ENCODE measurements at places on chromosomes 6 and 20.

GRCh38 chr6:38415231-38416005 lies 224.3 kb downstream of the BTBD9 start:
- DNase-seq: no peak

DNA sequence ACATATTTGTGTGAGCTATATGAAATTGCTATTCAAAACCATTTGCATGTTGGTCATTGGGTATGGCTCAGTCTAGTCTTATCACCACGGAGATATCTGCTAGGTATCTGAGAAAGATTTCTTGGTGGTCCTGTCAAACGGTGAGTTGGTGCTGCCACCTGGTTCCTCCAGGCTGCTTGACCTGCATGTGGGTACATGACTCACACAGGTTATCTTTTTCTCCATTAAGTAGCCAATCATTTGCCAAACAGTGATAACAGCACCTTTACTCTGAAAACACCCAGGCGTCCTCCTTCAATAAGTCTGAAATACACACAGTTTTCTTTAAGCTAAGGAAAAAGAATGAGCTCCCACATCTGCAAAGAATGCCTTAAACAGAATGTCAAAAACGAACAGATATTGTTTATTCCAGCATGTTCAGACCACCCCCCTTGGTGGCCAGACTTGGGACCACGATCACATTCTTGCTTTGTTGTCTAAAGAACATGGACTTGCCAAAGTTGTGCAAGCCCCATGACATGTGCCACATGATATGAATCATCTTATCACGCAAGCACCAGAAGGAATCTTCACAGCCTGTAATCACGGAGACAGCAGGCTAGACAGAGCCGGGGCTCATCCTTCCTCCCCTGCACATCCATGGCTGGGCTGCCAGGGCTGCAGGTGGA lies 200.7 kb upstream of the THBS2 start:
- no peak for DNase-seq

- DNase-seq: no peak
Measured at GRCh38 chr20:4871486-4871885, 129.8 kb downstream of the SLC23A2 start.

GRCh38 chr6:133947302-133947900 lies 5.6 kb upstream of the TBPL1 start:
- no peak for DNase-seq

DNA sequence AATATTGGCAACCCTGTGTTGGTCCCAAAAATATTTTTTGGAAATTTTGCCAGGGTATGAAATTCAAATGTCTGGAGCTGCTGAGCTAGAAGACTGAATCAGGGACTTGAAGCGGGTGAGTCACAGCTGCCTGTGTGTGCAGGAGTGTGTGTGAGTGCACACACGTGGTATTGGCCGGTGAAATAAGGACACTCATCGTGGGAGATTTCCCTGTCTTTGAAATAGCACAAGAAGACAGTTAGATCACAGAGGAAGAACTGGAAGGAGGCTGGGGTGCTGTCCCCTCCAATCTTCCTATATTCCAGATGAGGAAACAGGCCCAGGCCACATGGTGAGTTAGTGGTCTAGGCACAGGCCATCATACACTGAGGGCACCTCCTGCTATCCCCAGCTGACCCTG lies 123.8 kb upstream of the MLN start:
- DNase-seq: no peak

DNA sequence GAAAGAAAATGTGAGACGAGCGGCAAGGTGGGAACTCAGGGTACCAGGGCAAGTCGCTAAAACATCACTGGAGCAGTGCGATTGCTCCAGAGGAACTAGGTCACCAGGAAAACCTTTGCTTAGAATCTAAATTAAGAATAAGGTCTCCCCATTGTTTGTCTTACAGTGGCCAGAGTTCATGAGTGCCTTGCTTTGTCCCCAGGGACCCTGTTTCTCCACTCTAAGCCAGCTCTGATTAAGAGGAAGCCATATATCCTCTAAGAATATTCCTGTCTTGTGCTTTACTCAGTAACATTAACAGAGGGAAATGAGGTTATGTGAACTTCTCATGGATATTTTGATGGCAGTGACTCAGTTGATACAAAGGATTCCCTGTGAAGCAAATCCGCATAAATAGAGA lies 305.8 kb downstream of the CD83 start:
- no peak for DNase-seq

- no peak for DNase-seq
Measured at GRCh38 chr20:51995551-51995951, 193.2 kb upstream of the SALL4 start.

DNA sequence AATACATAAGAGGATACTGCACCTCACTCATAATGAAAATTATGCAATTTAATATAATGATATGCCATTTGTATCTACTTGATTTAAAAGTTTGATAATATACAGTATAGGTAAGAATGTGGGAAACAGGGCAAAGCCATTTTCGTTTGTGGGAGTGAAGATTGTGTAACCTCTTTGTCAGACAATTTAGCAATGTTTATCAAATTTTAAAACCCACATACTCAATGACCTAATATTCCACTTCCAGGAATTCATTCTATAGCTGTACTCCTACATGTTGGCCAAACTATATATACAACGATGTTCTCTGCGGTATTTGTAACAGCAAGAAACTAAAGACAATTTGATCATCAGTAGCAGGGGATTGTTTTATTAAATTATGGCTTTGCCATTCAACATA lies 17.8 kb upstream of the FKBP5 start:
- no peak for DNase-seq

- no peak for DNase-seq
Measured at GRCh38 chr6:133608620-133609019, 280.3 kb upstream of the TCF21 start.

DNA sequence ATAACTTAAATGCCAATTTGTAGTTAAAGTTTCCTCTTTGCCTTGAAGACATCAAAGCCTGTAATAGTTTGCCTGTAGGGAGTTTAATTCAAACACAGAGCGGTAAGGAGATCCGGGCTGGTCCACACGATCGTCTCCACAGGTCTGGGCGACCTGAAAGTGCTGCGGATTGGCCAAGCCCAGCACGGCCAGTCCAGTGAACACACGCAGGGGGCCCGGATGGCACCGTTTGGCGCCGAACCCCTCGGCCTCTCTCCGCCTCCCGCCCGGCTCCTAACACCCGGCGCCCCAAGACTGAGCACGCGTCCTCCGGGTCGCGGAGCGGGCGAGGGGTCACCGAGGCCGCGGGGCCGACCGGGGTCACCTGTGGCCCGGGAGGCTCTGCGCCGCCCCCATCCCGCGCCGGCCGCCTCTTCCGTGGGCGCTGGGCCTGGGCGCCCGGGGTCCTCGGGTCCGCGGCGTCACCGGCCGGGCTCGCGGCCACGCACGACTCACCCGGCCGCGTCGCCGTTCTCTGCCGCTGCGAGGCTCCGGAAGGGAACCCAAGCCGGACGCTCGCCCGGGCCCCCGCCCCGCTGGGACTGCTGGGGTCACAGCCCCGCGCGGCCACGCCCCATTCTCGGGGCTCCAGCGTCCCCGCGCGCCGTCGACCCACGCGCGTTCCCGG lies 481 bp downstream of the SERPINB6 start:
- DNase-seq: peak; percentile 87

DNA sequence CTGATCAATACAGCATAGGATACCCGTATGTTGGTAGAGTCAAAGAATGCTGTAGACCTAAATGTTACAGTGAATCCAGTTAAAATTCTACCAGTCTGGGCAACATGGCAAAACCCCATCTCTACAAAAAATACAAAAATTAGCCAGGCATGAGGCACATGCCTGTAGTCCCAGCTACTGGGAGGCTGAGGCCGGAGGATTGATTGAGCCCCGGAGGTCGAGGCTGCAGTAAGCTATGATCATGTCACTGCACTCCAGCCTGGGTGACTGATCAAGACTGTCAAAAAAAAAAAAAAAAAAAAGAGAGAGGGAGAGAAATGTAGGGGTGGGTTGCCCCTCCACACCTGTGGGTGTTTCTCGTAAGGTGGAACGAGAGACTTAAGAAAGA lies 167.5 kb downstream of the SLC16A10 start:
- no peak for DNase-seq

- no peak for DNase-seq
Measured at GRCh38 chr20:49335476-49335875, 57.6 kb upstream of the ZNFX1 start.

DNA sequence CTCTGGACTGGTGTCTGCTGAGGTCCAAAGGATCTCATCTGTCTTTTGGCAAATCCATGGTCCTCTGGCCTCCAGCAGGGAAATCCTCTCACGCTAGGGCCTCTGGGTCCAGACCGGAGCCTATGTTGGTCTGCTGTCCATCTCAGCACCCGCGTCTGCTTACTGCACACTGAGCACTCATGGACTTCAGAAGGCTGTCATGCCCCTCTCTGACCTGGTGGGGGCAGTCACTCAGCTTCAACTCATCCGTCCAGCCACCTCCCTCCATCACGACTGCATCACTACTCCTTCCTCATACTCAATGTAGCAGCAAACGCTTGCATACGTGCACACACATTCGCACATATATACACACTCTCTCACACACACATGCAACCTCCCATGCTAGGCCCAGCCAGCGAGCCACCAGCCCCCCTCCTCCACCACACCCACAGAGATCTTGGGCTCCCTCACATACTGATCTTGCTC lies 33.3 kb downstream of the GABRR2 start:
- no peak for DNase-seq

- DNase-seq: no peak
Measured at GRCh38 chr6:97443408-97444080, 160.5 kb upstream of the MMS22L start.

- no peak for DNase-seq
Measured at GRCh38 chr6:5996714-5997419, 9.9 kb downstream of the NRN1 start.

DNA sequence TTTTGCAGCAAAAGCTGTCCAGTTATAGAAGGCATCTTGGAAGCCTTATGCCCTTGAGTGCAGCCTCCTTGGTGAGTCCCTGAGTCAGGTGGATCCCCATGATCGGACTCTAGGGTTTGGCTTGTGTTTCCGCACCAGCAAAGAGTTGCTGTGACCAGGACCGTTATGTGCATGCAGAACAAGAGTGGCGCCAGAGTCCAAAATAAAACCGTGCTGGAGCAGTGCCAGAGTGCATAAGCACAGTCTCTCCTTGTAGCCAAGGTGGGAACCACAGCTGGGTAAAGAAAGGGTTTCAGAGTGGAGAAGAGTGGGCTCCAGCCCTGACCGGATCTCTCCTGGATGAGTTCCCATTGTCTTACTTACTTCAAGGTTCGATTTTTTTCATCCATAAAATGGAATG lies 58.6 kb downstream of the FOXA2 start:
- peak; percentile 70 for DNase-seq

DNA sequence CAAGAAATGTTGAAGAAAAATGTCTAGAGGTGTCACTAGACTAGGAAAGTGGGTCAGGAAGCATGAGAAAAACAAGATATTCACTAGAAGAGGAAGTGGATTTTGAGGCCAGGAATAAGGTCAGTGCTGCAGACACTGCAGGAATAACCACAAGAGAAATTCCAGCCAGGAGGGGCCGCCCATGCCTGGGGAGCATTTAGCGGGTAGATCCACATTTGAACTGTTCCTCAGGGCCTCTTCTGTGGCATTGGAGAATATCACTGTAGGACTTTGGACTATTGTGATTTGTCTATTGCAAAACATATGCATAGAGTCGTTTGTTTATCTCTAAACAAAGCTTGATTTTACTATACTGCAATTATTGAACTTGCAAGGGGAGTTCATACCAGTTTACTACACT lies 49.6 kb upstream of the CCDC28A start:
- no peak for DNase-seq

- DNase-seq: peak; percentile 67
Measured at GRCh38 chr6:7268362-7268761, 44.6 kb downstream of the SSR1 start.

GRCh38 chr6:153086225-153086990 lies 44.7 kb downstream of the RGS17 start:
- no peak for DNase-seq

DNA sequence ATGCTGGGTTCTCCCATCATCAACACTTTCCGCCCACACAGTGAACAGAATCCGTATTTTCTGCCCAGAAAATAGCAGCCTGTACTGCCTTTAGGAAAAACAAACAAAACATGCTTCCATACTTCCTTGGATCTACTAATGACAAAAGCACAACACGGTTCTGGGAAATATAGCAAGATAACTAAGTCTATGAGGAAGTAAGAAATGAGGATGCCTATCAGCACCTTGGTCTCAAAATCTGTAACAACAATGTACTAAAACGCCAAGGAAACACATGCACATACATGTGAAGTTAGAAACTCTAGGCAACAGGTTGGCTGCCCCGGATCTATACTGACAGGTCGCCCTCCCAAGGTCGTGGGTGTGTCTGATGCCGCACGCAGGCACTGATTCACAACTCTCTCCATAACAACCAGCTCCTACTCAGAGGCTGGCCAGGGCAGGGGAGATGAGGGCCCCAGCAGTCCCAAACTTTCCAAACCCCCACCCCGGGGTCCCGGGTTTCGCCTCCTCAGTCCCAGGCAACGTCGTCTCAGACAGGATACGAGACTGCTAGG lies 710 bp downstream of the BTBD9 start:
- peak; percentile 85 for DNase-seq

DNA sequence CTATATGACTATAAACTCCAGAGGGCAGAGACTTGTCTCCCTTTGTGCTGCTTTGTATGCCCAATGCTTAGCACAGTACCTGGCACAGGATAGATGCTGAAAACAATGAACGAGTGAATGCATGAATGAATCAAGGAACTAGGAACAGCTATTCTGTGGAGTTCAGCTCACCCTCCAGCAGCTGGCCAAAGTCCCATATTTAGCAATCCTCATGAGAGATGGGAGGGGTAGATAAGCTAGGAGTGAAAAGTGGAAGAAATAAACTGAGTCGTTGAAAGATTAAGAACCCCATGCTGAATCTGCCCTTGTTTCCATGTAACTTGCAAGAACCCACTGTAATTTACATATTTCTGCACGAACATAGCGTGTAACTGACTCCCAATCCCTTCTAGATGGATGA lies 106.5 kb downstream of the MAFB start:
- DNase-seq: no peak

GRCh38 chr6:36874443-36875249 lies at the start of gene PPIL1:
PPIL1 (minus strand) TSS chr6:36874803; CDS start chr6:36874772, 31 bp downstream.
- peak; percentile 92 for DNase-seq

DNA sequence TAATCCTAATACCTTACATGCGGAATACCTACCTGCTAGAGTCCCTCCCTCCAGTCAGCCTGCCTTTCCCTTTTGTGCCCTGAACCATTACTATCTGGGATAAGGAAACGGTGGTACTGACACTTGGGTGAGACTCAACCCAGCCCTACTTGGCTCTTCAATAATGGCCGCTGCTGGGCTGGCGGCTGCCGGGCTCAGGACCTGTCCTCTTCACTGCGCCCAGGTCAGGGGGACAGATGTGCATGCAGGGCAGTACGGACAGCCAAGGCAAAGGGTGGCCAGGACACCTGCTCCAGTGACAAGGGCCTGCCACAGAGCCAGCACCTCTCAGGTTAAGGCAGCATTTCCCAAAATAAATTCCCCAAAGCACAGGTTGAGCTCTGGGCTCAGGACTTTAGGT lies 29.9 kb downstream of the UBE2V1 start:
- no peak for DNase-seq

DNA sequence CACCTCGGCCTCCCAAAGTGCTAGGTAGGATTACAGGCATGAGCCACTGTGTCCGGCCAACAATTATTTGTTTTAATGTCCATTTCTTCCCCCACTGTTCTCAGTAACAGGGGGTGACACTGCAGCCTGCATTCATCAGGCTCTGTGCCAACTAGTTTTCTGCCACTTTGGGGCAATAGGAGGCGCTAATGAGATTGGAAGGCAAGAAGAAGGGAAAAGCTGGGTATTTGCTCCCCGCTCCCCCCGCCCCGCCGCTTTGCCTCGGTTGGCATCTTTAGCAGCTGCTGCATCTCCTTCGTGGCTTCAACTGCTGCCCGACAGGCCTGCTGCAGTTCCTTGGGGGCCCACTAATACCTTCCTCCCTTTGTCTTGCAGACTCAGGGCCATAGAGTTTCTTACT lies 35.0 kb upstream of the MDGA1 start:
- DNase-seq: no peak

All from osteocyte (in vitro differentiated cells).